ENCODE measurements at places on chromosomes 6 and 20.

- no peak for DNase-seq
Observed at GRCh38 chr6:37946057-37946456, 126.5 kb downstream of the ZFAND3 start.

DNA sequence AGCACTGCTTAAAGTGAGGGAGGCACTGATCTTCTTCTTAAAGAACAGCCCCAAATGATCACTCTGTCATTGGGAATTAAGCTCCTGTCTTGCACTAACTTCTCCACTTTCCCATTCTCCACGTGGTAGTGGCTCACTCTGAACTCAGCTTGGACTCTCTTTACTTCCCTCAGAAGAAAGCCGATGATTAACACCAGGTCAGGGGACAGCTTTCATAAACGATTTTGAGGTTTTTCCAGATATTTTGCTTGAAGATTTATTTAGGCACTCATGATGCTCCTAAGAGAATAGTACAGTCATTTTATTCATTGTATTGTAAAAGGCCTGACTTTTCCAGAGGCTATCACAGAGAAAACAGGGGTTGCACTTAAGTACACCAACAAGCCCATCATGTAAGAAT, 81.0 kb upstream of the LTV1 start:
- DNase-seq, result no peak

- DNase-seq, result no peak
Observed at GRCh38 chr6:166764473-166765233, 137.6 kb upstream of the RPS6KA2 start.

GRCh38 chr6:150681578-150682395, 82.1 kb downstream of the PLEKHG1 start:
- no peak for DNase-seq

GRCh38 chr6:136696238-136696637, 96.0 kb downstream of the MAP3K5 start:
- DNase-seq, result no peak

DNA sequence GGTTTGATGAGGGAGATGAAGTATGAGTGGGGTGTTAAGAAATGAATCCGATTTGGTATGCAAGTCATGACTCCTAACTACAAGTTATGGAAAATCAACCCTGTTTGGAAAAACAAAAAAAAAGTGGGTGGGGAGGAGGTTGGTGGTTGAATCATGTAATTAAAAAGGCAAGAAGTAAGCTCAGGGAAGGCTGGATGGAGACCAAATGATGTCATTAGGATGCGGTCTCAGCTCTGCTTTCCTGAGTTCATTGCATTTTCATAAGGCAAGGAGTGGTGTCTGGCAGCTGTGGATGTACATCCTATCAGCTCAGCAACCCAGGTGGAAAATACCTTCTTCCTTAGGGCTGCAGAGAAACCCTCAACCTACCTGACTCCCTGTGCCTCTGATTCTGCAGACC, 60.4 kb upstream of the AKAP12 start:
- no peak for DNase-seq

- DNase-seq, result no peak
Observed at GRCh38 chr6:16184129-16184528, 54.3 kb upstream of the GMPR start.

GRCh38 chr20:8562356-8562755, 430.3 kb downstream of the PLCB1 start:
- no peak for DNase-seq

DNA sequence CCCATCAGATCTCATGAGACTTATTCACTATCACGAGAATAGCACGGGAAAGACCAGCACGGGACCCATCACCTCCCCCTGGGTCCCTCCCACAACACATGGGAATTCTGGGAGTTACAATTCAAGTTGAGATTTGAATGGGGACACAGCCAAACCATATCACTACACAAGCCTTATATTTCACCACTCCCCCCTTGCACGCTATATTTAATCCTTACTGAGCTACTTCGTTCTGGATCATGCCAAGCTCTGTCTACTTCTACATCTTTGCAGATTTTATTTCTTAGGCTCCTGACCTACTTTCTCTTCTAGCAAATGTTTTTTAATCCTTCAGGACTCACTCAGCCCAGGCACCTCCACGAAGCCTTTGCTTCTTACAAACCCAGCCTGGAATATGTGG, 452.6 kb upstream of the SOX4 start:
- no peak for DNase-seq

GRCh38 chr6:8983202-8983688, 547.9 kb upstream of the SLC35B3 start:
- peak; percentile 3 for DNase-seq

DNA sequence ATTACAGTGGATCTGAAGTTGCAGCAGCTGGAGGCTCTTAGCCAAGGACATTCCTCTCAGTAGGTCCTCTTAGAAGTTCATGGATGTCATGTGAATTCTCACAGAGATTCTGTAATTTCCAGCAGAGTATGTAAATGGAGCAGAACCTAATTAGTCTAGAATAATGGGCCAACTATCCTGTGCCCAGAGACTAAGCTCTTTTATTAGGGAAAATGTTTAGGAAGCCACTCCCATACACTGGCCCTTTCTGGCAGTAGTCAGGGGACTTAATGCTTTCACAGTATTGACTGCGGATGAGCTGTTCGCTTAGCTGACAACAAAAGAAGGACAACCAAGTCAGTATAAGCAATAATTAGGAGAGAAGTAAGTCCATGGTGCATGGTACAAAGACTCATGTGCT, 43.8 kb upstream of the KIF16B start:
- no peak for DNase-seq

GRCh38 chr6:14456941-14457340, 339.4 kb downstream of the CD83 start:
- DNase-seq, result no peak

- DNase-seq, result no peak
Observed at GRCh38 chr20:11826334-11826733, 91.4 kb upstream of the BTBD3 start.

DNA sequence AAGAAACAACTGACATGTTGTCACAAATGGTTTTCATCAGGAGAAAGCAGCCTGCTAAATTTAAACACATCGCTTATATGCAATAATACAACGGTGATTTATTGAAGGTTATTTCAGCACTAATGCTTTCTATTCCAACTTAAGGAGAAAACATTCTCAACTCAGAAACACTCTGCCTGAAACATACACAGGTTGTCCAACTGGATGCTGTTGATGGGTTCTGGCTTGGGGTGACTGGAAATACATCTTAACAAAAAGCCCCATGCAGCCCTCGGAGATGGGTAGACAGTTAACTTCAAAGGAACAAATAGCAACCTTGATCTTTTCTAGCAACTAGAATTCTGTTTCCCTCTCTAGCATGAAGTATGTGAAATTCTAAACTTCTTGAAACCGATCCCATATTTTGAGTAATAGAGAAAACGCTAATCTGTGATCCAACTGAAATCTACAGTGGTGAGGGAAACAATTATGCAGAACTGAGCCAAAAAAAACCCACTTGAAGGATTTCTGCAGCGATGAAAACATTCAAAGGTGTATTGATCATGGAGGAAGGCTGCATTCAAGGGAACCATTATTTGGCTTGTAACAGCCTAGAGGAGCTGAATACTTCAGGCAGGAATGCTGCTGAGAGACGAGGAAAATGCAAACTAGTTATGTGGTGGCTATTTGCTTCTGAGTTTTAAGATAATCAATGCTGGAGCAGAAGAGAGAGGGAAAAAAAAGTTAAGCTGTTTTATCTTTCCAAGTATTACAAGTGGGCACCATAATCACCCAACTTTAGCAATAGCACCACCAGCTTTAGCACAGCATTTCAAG, 6.9 kb downstream of the ZMYND8 start:
- DNase-seq, result no peak

DNA sequence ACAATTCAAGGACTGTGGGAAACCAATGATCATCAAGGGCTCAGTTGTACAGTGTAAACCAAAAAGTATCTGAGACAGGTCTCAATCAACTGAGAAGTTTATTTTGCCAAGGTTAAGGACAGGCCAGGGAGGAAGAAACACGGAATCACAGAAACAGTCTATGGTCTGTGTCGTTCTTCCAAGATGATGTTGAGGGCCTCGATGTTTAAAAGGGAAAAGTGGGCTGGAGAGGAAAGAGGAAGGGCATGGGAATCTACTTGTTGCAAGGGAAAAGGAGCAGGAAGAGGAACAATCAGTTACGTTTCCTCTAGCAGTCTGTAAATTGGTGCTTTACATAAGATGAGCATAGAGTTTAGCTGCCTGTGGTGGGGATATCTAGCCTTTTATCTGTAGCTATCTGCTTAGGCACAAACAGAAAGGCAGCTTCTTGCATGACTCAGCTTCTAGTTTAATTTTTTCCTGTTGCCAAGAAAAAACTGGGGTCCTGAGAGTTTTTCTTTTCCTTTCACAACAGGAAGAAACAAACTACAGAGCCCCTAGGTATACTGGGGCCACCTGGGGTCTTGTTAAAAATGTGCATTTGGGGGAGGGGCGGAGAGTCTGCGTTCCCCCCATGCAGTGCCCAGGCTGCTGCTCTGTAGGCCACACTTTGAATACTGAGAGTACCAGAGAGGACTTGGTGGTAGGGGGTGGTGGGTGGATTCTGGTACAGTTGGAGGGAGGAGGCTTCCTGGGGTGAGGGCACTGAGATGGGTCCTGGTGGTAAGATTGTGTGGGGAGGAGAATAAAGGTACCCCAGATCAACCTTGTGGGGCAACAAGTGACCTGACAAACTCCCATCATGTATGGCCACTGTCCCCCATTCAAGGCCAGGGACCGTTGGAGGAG, 35.3 kb upstream of the EZR start:
- no peak for DNase-seq

- DNase-seq, result no peak
Observed at GRCh38 chr20:1660246-1660645, 2.7 kb upstream of the SIRPG start.

DNA sequence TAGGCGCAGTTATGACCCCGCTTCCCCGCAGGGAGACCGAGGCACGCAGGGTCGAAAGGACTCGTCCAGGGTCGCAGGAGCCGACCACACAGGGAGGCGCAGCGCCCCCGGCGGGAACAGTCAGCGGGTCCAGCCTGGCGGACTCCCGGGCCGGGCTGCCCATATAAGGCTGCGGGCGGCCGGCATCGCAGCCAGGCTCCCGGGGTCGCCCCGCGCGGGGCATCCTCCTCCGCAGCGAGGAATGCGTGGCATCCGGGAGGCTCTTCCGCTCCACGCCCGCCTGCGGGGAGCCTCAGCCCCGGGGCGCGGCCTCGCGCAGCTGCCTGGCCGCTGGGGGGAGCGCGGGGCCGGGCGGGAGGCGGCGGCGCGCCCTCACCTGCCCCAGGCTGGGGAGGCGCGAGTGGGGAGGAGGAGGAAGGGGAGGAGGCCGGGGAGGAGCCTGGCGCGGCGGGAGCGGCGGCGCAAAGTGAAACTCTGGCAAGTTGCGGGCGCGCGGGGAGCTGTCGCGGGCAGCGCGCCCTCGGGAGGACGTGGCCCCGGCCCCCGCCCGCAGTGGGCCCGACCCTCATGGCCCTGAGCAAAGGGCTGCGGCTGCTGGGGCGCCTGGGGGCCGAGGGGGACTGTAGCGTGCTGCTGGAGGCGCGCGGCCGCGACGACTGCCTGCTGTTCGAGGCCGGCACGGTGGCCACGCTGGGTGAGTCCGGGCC, at the start of gene SYNJ2:
SYNJ2 (plus strand) TSS at position 469 of the 707 bp plus-strand sequence; CDS start at position 568, 99 bp downstream.
- peak; percentile 64 for DNase-seq

DNA sequence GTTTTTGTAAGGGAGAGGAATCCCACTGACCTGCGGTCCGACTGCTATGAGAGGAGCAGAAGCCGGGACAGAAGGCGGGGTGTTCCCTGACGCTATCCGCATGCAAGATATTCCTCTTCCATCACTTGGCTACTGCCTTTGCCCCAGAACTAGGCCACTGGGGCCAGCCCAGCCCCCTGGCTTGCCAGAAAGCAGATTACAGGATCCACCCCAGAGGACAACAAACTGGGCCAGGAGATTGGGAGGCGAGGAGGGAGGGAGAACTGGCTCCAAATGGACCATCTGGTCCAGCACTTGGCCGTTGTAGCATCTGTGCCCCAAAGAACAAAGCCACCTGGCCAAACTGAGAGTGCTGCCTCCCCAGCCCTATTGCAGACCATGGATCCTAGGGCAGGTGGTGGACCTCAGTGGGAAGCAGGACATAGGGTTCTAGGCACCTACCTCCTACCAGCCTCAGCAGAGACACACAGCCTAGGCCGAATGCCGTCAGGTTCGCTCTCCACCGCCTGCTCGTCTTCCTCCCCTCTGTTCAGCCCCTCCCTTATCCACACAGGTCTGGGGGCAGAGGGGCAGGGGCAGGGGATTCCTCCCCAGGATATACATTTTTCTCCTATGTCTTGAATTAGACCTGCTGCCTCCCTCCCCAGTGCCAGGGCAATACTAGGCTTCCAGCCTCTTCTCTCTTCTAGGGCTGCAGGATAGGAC, 4.0 kb downstream of the MDGA1 start:
- DNase-seq, result no peak

- DNase-seq, result no peak
Observed at GRCh38 chr6:150638267-150638666, 38.6 kb downstream of the PLEKHG1 start.

DNA sequence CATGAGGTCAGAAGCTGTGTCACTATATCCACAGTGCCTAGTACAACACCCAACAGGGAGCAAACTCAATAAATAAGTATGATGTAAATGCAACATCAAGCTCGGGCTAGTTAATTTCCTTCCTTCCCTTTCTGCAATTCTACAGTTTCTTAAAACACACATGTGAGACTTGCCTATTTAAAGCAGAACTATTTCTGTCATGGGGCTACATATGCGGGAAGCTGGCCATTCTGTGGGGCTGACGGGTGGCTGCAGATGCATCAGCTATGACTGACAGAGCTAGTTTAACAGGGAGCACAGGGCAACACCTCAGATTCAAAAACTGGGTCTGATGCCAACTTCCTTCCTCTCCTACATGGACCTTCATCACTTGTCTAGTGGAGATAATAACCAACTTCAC, 118.1 kb upstream of the ENPP5 start:
- no peak for DNase-seq

GRCh38 chr20:47007826-47008655, 113.4 kb downstream of the EYA2 start:
- no peak for DNase-seq

DNA sequence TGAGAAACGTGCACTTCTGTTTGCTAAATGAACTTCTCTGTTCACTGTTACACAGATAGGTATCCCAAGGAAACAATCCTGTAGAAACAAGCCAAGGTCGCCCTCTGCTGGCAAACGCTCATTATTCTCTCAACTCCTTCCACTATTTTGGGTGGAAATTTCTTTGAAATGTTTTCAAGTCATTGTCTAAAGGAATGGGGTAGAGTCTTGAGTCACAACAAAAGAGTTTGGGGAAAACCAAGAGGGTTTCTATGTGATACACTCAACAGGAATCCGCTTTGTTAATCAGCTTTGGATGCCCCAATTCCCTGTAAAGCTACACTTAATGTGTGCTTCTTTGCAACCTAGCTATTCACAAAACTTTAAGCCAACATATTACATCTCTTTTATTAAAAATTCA, 4.6 kb upstream of the RAE1 start:
- DNase-seq, result peak; percentile 28

DNA sequence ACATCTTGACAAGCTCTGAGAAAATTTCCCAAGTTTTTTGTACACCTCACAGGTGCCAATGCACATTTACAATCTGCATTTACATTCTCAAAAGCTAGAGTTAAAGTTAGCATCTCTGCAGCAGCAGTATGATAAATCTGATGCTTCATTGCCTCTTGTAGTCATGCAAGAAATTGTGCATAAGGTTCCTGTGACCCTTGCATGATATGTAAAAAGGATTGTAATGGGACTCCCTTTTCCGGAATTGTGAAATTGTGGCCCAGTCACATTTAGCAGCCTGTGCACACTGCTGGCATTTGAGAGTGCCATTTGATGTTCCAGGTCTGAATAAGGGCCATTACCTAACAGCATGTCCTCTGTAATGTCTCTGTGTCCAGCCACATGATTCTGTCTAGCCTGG, 24.1 kb downstream of the HLA-DRB1 start:
- no peak for DNase-seq

- no peak for DNase-seq
Observed at GRCh38 chr6:109360791-109361190, 21.5 kb downstream of the CD164 start.
